NCI-H2171 (cell line): ENCODE measurements at places on chromosomes 2 and 18.

DNA sequence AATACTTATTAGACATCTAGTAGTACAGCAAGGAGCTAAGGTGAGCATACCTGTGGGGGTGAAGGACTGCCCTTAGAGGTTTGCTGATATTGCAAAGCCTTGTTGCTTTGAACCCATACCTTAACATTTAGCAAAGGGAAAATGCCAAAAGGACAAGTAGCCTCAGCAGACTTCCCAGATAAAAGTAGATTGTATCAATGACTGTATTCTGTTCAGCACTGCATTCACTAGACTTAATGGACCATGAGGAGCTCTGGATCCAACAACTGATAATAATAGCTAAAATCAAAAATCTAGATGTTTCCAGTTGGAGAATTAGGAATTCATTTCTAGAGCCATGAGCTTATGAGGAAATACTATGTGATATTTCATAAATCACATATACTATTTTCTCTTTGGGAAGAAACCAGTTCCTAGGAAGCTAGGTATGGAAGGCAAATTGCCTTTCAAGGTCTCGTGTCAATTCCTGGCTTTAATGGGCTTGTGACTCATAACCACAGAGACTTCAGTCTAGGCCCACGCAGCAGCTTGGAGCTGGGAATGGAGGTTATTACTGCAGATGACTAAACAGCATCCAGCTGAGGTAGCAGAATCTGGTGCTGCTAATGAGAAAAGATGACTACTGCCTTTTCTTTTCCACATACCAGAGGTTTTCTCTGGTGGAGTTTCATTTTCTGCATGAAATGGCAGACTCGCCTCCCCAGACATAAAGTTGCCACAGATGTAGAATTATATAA, 191.2 kb upstream of the NABP1 start:
- no peak for DNase-seq

- no peak for DNase-seq
Observed at GRCh38 chr2:106311041-106311370, 116.9 kb upstream of the UXS1 start.

DNA sequence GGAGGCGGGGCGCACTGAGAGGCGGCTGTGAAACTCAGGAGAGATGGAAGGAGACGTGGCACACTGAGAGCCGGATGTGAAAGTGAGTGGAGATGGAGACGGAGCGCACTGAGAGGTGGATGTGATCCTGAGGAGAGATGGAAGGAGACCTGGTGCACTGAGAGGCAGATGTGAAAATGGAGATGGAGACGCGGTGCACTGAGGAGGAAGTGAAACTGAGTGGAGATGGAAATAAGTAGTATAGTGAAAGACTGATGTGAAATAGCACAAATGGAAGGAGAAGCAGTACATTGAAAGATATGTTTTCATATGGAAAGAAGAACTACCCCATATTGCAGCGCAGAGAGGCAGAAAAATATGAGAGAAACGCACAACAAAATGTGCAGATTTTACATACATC, 281.6 kb upstream of the RGPD4 start:
- no peak for DNase-seq

GRCh38 chr2:30359644-30360167, 87.3 kb upstream of the LCLAT1 start:
- DNase-seq: no peak

DNA sequence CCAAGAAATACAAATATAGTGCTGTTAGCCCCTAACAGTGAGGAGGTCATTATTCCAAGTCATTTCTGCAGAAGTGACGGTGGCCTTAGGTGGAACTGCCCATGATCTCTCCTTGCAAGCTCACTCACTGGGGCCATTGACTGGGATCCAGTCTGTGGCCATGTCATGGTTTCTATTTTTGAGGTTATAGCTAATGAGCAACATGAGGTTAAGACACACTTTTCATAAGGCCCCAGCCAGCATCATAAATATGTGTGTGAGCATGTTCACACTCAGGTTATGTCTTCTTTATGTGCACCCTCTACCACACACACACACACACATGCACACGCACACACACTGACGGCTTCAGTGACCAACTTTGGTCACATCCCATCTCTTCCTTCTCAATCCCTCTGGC, 484 bp downstream of the AFF3 start:
- no peak for DNase-seq

- no peak for DNase-seq
Observed at GRCh38 chr2:115574667-115575066, 1132.2 kb downstream of the DPP10 start.

GRCh38 chr2:206713746-206714145, 4.5 kb downstream of the DYTN start:
- DNase-seq: no peak

DNA sequence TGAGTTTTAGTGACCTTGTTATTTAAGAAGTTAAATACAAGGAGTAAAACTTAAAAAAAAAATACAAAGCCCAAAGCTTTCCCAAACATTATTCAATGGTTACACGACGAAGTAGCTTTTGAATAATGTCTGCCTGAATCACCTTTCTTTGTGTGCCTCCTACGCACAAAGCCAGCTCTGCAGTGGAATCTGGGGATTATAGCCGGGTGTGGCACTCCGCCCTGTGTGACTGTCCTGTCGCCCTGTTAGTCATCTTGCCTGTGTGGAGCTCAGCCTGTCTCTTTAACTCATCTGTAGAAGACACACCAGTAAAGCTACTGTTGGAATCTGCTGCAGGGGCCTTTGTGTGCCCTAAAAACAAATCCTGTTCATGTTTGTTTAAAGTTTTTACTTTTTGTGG, 79.4 kb upstream of the TCF7L1 start:
- DNase-seq: no peak
